ENCODE measurements at places on chromosomes 7 and 10.

DNA sequence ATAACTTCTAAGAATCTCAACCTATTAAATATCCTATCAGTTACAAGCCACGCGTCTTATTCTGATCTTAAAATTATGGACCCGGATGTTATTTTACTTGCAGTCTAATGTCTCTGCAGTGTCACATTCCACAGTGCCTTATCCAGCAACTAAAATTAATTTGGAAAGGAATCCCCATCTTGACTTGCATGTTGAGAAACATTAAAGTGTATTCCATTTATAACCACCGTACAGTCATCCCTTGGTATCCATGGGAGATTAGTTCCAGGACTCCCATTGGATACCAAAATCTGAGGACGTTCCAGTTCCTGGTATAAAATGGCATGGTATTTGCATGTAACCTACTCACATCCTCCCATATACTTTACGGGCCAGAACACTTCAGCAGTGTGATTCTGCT, 194.7 kb downstream of the ARHGAP21 start:
- no peak for DNase-seq

DNA sequence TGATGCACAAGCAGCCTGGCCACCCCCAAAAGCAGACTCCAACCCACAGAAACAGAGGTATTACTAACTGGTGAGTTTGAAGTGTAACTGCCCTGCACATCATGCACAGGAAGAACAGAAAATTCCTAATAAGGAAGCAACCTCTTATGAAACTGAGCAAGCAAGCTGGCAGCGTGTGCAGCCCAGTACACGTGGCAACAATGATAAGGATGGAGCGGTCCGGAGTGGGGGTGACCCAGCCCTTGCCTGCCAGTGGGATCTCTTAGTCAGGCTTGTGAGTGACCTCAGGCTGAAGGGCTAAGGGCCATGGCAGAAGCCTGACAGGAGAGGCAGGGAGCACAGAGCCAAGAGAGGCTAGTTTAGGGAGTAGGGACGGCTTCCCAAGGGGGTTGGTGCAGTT, 22.1 kb upstream of the AOAH start:
- DNase-seq = peak; percentile 97

DNA sequence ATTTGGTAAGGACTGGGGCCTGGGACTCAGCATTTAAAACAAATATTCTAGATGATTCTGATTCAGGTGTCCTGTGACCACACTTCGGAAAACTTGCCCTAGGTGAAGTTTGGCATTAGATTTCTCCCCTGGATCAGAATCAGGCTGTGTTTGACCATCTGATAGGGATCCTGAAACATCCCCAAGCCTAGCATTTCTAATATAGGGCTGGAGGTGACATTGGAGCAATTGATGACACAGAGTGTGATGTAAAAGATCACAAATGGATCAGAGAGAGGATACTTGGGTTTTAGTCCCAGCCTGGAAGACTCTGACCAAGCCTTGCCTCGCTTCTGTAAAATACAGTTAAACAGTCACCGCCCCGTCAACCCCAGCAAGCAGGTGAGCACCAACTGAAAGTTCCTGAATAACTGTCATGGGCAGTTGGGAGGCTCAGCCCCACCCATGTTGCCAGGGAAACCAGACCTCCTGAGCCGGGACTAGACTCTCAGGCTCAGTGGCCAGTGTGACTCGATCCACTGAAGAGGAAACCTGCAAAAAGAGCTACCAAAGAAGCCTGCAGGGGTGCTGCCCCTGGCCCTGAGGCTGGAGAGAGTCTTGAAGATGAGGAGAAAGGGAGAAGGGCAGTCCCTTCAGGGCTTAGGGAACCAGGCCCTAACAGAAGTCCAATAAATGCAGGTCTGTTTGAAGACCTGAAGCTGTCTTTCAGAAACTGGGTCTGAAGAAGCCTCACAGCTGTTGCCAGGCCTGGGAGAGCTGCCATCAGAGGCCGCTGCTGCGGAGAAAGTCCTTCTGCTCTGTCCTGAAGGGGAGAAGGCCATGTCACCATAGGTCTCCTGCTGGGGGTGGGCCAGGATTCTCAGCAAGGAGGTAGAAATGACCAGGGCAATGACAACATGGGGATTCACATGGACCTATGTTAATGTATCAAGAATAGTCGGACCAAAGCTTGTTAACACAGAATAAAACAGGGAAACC, 126.1 kb upstream of the KCNMA1 start:
- DNase-seq = no peak

DNA sequence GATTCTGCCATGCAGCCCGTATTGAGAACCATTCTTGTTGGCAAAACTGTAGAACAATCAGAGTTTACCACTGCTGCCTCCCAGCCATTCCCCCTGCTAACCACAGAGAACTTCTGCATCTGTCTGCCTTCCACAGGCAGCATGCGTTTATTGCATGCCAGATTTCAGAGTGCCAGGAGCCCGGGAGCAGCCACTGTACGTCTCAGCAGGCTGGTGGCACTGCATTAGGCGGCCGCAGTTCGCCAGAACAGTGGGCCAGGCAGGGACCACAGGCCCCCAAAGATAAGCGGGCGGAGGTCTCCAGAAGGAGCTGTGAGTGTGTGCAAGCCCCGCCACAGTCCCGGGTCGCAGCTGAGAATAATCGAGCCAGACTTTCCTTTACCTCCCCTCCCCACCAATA, 31.8 kb downstream of the ZNF467 start:
- DNase-seq = no peak

DNA sequence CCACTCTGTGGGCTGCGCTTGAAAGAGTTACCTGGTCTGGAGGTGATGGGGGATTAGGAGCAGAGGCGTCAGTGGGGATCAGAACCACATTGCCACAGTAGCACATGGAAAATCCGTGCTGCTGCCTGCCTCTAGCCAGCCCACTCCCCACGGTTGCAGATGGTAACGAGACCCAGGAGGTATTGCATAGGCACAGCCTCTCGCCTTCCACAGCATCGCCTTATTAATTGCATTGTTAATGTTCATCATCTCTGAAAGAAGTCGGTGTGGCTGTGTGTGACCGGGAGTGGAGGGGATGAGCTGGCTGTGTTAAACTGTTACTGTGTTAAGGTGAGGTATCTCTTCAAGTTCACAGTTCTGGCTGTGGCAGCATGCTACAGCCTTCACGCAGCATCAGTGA, 35.2 kb upstream of the LRRC4 start:
- DNase-seq = no peak

- no peak for DNase-seq
These were observed 270.6 kb downstream of the AUTS2 start for GRCh38 chr7:69868921-69869320.

- DNase-seq = no peak
These were observed 142.7 kb downstream of the KMT2E start for GRCh38 chr7:105156731-105157130.

- DNase-seq = no peak
These were observed 129.2 kb downstream of the SORBS1 start for GRCh38 chr10:95431900-95432342.

- no peak for DNase-seq
These were observed 520.4 kb downstream of the SDK1 start for GRCh38 chr7:3821488-3821887.
